ENCODE measurements at places on chromosomes 5 and 9.

DNA sequence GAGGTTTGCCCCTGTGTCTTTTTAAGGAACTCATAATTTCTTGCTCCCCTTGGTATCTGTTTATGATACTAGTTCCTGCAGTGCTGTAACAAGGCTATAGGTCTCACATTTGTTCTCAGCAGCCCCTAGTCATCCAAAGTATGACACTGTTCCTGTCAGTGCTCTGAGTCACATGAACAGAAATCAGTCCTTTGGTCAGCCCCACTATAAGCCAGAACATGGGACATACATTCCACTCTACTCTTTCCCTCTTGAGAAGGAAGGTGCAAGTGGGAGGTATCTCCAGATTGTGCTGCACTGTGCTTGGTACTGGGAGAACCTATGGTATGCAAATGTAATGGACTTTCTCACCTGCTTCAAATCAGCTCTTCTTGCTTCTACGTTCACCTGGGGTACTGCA, 87.0 kb downstream of the IARS1 start:
- DNase-seq = no peak

- DNase-seq = no peak
These were observed 59.6 kb downstream of the ACTBL2 start for GRCh38 chr5:57422993-57423392.

DNA sequence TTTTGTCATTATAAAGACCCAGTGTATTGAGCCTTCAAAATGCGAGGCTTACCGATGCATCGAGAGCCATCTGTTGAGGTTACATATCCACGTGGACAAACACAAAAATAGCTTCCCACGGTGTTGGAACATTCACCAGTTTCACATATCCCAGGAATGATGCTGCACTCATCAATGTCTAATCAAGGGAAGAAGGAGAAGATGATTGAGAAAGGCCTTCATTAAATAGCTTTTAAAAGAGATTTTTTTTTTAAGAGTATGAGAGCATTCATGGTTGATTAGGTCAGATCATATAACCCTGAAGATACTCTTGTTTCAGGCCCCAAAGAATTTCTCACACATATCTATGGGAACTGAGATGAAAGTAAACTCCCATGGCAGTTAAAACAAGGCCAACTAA, 129.4 kb downstream of the FBN2 start:
- DNase-seq = no peak

- no peak for DNase-seq
These were observed 153.0 kb downstream of the HMHB1 start for GRCh38 chr5:143964919-143965318.

GRCh38 chr5:115179394-115180164, 9.9 kb upstream of the TRIM36 start:
- DNase-seq = no peak

- no peak for DNase-seq
These were observed 362.8 kb downstream of the ISL1 start for GRCh38 chr5:51746023-51746422.

- no peak for DNase-seq
These were observed 71.5 kb upstream of the MEF2C start for GRCh38 chr5:88954511-88954910.

DNA sequence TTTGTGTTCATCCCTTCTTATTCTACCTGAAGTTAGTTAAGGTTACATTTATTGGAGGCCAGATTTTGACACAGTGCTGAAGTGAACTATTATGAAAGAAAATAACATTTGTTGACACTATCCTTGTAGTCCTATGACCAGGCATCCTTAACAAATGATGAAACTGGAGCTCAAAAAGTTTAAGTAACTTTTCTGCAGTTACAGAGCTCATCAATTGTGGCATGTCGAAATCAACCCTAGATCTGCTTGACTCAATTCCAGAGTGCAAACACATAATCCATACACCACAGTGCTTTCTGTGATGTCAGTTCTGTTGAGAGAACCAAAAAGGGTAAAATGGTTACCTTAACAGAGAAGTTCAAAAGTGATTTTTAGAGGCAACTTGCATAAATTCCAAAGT, 28.6 kb downstream of the KCNN2 start:
- DNase-seq = no peak

DNA sequence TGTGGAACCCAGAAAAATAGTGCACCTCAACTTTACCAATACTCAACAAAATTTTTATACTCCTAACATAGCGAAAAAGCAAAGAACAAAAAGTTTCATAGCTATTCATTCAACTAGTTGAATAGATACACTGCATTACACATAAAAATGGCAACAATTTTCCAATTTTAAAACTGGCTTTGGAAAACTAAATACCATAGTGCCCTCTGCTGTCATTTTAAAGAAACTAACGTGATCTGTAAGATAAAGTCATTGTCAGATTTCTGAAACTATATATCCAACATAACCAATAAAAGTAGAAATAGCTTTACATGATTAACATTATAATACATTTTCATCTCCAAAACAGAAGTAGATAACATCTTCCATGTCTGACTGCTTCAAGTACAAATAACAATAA, 31.6 kb downstream of the DTWD2 start:
- peak; percentile 79 for DNase-seq

DNA sequence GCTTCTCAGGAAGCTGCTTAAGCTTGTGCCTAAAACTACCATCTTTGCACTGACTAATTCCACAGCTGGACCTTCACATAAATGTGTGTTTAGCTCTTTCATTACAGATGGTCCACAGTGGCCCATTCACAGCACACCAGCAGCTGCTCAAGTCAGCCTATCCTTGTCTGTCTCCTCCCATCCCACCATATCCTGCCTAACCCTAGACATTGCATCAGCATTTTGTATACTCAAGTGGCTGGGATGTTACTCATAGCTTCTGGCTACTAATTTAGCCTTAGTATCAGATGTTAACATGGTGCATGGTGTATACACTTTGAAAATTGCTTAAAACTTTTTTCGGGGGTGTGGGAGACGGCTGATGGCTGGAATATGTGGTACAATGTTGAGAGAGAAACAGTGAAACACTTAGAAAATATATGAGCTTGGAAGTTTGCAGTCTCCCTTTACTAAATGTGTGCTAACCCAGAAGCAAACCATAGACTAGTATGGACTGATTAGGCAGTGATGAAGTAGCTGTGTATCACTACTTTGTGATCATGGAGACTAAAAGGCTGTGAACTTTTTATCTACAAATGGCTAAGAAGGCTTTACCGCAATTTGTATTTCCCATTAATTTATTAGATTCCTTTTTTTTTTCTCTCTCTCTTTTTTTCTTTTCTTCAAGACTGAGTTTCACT, 83.1 kb downstream of the JMY start:
- DNase-seq = no peak

DNA sequence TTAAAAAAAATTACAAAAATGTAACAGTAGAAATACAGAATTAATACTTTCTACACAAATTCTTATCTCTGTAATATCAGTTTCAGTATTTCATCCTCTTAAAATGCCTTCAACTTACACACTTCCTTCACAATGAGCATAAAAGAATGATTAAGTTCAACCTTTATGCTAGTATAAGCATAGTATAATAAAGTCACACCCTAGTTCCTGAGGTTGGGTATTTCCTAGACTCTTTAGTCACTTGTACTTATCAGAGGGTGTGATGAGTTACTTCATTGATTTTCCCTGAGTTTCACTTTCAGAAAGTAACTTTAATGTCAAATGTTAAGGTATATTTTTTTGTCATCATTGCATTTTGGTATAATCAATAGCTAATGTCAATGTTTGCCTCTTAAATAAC, 302.4 kb downstream of the PDE4D start:
- no peak for DNase-seq

DNA sequence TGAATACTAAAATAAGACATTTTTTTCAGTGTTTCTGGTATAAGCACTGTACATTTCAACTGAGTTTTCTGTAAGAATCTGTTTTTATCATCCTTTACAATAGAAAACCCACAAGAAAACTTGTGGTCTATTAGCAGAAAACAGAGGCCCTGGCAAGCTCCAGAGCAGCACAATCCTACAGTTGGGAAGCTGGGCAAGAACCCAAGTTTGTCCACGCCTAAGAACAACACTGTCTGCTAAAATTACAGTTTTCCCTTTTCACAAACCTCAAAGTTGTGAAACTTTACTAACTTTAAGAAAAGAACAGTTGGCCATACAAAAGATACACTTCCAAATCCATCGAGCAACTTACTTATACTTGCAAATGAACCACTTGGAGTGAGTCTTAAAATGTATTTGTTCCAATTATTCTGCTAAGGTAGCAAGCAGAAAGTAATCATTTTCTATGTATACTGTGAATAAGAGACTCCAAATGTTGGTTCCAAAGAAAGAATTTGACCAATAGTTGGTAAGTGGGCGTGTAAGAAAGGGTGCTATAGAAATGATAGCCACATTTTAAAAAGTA, 982.0 kb upstream of the ARRDC3 start:
- no peak for DNase-seq

GRCh38 chr9:114051281-114051680, 26.8 kb downstream of the AMBP start:
- DNase-seq = no peak

DNA sequence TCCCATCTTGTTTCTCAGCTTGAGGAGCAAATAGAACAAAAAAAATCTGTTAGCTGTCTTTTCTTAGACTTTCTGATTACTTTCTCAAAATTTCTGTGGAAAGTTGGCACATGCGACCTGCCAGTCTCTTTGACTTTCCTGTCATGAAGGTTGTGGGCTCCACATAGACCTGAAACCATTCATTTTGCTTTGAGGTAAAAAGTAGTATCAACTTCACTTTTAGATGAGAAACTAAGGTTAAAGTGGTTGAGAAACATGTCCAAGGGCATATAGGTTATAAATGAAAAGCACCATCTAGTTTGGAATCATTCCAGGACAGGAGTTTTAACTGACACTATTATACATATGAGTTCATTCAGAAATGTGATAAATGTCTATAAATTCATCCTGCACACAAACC, 42.7 kb downstream of the ST8SIA4 start:
- DNase-seq = no peak

DNA sequence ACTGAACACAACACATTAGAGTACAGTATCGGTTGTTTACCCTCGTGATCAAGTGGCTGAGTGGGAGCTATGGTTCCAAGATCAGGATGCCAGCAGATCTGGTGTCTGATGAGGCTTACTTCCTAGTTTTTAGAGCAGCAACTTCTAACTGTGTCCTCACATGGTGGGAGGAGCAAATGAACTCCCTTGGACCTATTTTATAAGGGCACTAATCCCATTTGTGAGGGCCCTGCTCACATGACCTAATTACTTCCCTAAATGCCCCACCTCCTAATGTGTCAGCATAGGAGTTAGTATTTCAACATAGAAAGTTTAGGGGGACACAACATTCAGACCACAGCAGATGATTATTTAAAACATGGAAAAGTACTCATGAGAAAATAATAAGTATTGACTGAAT, 111.8 kb downstream of the GCNT1 start:
- peak; percentile 53 for DNase-seq

- no peak for DNase-seq
These were observed 126.7 kb upstream of the SHB start for GRCh38 chr9:38195737-38196161.

GRCh38 chr5:58746321-58746720, 163.4 kb downstream of the RAB3C start:
- no peak for DNase-seq

GRCh38 chr9:123438321-123438720, 82.3 kb downstream of the CRB2 start:
- DNase-seq = peak; percentile 25

GRCh38 chr9:17246770-17247169, 111.9 kb downstream of the CNTLN start:
- DNase-seq = no peak

DNA sequence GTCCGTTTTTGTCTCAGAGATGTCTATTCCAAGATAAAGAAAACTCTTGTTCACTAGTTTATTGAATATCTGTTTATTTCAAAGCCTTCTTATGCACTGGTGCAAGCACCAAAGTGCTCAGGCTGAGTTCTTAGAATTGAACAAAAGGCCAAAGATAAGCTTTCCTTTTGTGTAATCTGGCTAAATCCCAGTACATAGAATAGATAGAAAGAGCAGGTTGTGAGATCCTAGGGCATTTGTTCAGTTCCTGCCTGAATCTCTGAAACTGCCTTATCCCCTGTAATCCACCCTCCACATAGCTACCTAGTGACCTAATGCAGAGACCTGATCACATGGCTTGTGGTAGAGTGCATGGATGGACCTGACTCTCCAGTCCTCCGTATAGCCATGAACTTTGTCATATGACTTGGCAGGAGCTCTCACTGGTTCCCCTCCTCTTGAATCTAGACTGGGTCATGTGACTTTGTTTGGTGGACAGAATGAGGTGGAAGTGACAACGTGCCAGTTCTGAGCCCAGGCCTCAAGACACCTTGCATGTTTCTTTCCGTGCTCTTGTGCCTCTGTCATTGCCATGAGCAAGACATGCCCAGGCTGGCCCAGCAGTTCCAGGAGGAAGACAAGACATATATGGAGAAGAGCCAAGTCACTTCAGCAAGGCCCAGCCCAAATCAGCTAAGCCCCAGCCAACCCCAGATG, 139.3 kb upstream of the SHB start:
- no peak for DNase-seq

DNA sequence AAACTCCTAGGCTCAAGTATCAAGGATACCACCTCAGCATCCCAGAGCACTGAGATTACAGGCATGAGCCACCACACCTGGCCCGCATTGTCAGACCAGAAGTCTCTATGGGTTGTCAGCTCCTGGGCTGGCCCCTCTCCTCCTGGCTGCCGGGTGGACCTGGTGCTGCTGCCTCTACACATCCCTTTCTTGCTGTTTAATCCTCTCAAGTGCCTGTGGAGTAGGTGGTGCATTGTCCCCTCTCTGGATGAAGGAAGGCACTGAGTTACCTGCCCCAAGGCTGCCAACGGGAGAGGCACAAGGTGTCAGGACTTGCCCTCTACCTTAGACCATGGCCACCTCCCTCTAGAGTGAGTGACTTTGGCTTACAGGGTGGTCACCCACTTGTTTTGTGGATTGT, 37.4 kb downstream of the PHF2 start:
- no peak for DNase-seq

DNA sequence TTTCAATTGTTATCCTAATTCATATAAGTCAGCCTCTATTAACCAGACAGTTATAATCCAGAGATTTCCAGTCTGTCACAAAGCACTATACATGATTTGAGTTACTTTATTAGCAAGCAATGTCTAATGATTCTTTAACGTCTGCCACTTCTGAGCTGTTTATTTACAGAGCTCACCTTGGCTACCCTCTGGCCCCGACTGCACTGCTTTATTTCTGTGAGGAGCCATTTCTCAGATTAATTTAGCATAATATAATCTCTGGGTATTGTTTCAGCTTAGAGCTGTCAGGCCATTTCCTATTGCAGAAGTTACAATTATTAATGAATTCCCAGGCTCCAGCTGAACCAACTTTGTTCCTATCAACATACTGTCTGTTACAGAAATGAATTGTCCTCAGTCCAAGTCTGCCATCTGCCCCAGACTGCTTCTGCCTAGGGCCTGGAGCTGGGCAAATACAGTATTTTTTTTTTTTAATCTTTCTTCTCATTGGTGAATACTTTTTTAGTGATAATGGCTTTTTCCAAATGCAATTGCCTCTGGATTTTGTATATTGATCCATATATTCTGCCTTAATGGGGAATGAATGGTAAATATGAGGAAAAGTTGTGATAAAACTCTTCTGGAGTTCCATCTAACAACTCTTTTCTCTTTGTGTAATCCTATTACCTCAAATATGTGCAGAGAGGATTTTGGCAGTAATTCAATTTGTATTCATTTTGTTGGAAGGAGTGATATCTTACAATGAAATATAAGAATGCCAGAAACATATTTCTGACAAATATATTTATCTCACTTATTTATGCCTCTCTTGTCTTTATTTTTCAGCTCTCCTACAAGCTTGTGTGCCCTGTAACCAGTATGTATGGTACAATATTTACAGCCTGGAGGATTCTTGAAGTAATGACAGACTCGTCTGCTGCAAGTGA, 104.7 kb downstream of the FOCAD start:
- DNase-seq = no peak
